ENCODE measurements at places on chromosomes 16 and 17. TPM values are rescaled to one million over a fixed set of nuclear protein-coding genes. Genes with fewer than 3 reads are reported as not detected.
A peak's percentile ranks its signal among the peaks of the same experiment; 100 is the strongest.

GRCh38 chr17:50363217-50364060 is 9.5 kb downstream of the MRPL27 start:
- no peak for DNase-seq
- H3K27me3 ChIP-seq = no peaks in the 10 kb centered on the region
- no peak overlapping the region for H3K27ac ChIP-seq
- peaks cover 15% of the 10 kb centered on the region for H3K4me1 ChIP-seq
- H3K4me3 ChIP-seq = no peak overlapping the region
- H3K36me3 ChIP-seq = peaks cover 39% of the 10 kb centered on the region

DNA sequence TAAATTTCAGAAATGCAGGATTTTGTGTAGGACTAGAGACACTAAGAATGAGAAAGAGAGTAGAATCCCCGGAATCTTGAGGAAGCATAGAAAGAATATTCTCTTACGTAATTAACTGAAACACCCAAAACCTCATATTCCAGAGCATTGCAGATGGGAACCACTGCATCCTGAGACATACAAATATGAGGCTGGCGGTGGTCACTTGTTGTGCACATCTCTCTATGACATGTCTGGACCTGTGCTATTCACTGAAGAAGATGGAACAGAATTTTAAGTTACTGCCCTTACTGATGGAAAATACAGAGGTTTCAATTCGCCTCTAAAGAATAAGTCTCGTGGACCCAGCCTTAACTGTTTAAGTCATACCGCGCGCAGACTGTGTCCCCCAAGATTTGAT is 806 bp downstream of the RAD51C start:
- peak overlapping the region; percentile 89 for H3K27ac ChIP-seq
- H3K27me3 ChIP-seq = no peaks in the 10 kb centered on the region
- peaks cover 6% of the 10 kb centered on the region for H3K4me1 ChIP-seq
- peak overlapping the region; percentile 75 for H3K4me3 ChIP-seq
- no peaks in the 10 kb centered on the region for H3K36me3 ChIP-seq

DNA sequence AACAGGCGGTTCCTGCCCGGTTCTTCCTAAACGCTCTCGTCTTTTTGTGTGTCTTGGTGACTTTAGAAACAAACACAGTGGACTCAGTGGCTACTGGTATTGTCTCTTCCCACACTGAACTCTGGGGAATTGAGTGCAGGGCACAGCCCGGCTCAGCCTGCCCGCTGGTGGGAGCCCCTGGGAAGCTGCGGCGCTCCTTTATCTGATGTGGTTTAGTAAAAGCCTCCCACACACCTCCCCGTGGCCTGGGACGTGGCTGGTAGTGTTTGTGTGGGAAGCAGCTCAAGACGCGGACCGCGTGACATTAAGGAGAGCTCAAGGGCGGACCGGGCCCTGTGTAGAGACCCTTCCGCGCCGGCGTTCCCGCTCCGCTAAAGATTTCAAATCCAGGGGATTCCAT is 55.4 kb upstream of the PVALEF start:
- no peak for DNase-seq
- H3K27me3 ChIP-seq = no peaks in the 10 kb centered on the region
- no peak overlapping the region for H3K27ac ChIP-seq

GRCh38 chr17:71287071-71287823 is 833.6 kb upstream of the SOX9 start:
- H3K27me3 ChIP-seq = no peaks in the 10 kb centered on the region
- H3K4me3 ChIP-seq = no peak overlapping the region
- no peaks in the 10 kb centered on the region for H3K36me3 ChIP-seq
- no peak overlapping the region for H3K27ac ChIP-seq

DNA sequence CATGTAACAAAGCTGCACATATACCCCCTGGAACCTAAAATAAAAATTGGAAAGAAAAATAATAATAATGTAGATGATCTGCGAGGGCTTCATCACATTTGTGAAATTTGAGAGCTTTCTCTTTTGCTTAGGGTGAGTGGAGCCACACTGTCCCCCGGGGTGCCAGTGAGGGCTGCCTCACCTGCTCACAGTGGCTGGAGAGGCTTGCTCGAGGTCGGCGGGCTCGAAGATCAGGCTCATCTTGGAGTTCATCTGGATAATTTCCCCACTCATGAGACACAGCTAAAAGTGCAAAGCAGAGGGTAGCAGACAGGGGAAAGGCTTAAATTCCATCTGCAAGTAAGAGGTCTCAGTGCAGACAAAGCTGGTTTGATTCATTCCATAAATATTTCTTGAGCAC is 123.8 kb downstream of the DNAH3 start:
- no peaks in the 10 kb centered on the region for H3K27me3 ChIP-seq
- no peaks in the 10 kb centered on the region for H3K4me1 ChIP-seq
- DNase-seq = no peak
- H3K36me3 ChIP-seq = no peaks in the 10 kb centered on the region

GRCh38 chr17:9830711-9831110 is 5.0 kb downstream of the GLP2R start:
- H3K4me1 ChIP-seq = no peaks in the 10 kb centered on the region
- H3K27ac ChIP-seq = no peak overlapping the region
- no peaks in the 10 kb centered on the region for H3K36me3 ChIP-seq
- H3K27me3 ChIP-seq = no peaks in the 10 kb centered on the region
- no peak overlapping the region for H3K4me3 ChIP-seq

GRCh38 chr17:38606646-38607611 is 1.2 kb upstream of the SRCIN1 start:
- DNase-seq = no peak
- no peak overlapping the region for H3K27ac ChIP-seq
- H3K4me1 ChIP-seq = peaks cover 32% of the 10 kb centered on the region
- H3K4me3 ChIP-seq = no peak overlapping the region
- H3K36me3 ChIP-seq = no peaks in the 10 kb centered on the region
- H3K27me3 ChIP-seq = peaks cover 48% of the 10 kb centered on the region

GRCh38 chr16:52825892-52826291 is 226.8 kb downstream of the CHD9NB start:
- no peak overlapping the region for H3K4me3 ChIP-seq
- DNase-seq = no peak
- H3K4me1 ChIP-seq = no peaks in the 10 kb centered on the region

DNA sequence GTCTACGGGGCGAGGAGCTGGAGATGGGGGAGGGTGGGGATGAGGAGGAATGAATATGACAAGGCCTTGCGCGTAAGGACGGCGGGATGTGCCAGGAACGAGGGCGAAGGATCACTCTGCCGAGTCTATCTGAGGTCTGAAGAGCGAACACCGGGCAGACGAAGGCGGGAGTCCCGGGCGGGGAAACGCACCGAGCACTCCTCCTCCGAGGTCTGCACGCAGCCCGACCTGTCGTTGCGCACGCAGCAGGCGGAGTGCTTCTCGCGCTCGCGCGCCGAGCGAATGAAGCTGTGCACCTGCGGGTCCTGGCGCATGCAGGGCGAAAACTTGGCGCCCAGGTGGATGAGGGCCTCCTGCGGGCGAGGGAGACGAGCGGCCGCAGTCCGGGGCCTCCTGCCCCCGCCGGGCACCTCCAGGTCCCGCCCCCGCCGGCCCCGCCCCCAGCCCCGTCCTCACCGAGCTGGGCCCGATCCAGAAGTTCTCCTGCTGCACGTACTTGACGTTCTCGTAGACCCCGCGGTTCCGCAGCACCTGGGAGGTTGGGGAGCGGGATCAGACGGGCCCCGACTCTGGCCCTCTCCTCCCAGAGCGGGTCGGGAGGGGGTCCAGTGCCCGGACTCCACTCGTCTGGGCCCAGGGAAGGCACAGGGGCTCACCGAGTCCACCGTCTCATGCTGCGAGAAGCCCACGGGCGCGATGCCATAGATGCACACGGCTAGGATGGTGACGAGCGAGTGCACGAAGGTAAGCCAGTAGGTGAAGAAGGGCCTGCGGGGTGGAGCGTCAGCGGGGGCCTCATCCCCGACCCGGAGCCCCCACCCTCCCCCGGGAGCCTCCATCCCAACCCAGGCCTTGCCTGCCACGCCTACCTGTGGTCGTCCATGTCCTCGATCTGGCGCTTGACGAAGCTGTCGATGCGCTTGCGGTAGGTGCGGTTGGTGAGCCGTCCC is 7.6 kb downstream of the SNRNP25 start:
- peaks cover 10% of the 10 kb centered on the region for H3K4me1 ChIP-seq
- H3K36me3 ChIP-seq = peaks cover 20% of the 10 kb centered on the region
- DNase-seq = peak; percentile 70
- H3K4me3 ChIP-seq = no peak overlapping the region

DNA sequence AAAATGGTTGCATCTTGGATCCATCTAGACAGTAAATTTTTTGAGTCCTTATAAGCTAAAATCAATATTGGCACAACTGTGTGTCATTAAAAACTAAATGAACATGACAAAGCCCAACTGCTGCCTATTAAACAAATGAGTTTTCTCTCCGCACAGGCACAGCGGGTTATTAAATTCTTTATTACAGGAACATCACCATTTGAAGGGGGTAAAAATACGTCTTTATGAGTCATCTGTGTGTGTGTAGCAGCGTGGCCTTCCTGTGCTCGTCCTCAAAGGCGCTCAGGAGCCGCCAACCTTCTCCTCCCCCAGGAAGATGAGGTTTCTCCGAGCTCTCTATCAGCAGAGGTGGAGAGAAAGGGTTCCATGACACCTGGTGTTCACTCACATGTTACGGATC is 62.6 kb upstream of the SDK2 start:
- H3K27me3 ChIP-seq = no peaks in the 10 kb centered on the region
- H3K36me3 ChIP-seq = no peaks in the 10 kb centered on the region
- no peak overlapping the region for H3K27ac ChIP-seq

- H3K4me3 ChIP-seq = no peak overlapping the region
- H3K4me1 ChIP-seq = no peaks in the 10 kb centered on the region
- no peak for DNase-seq
Measured at GRCh38 chr17:69878661-69879060, 196.4 kb upstream of the KCNJ16 start.

DNA sequence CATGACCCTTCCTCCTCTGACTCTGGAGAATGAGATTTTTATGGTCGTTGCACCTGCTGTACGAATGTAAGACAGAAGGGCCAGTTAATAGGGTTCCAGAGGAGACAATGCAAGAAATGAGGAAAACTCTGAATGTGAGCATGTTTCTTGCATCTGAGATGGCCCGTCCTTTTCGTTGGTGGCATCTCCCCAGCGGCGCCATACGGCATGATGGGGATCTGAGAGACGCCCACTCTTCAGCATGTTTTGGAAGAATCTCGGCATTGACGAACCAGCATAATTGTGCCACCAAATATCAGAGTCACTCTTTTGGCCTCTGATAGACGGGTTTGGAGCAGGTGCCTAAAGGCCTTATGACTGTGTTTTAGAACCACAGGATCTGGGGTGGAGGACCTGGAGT is 126.5 kb upstream of the RCVRN start:
- H3K4me3 ChIP-seq = no peak overlapping the region
- no peak for DNase-seq
- H3K36me3 ChIP-seq = peaks cover 11% of the 10 kb centered on the region
- no peaks in the 10 kb centered on the region for H3K27me3 ChIP-seq
- peaks cover 26% of the 10 kb centered on the region for H3K4me1 ChIP-seq

DNA sequence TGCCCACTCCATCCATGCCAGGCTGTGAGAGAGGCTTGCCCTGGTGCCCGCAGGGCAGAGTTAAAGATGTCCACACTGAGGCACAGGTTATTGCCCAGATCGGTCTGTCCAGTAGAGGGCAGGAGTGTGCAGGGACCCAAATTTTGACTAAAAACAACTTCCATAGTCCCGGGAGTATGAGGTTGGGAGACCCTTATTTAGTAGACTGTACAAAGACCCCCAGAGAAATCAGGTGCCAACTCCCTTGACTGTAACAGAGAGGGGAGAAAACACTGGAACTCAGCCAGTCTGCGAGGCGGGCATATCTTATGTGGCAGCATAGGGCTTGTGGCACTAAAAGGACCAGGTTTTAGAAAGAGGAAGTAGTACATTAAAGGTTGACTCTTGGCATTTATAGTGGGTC is 43.4 kb downstream of the HNF1B start:
- H3K4me1 ChIP-seq = no peaks in the 10 kb centered on the region
- no peak for DNase-seq
- H3K27ac ChIP-seq = no peak overlapping the region
- no peaks in the 10 kb centered on the region for H3K36me3 ChIP-seq

DNA sequence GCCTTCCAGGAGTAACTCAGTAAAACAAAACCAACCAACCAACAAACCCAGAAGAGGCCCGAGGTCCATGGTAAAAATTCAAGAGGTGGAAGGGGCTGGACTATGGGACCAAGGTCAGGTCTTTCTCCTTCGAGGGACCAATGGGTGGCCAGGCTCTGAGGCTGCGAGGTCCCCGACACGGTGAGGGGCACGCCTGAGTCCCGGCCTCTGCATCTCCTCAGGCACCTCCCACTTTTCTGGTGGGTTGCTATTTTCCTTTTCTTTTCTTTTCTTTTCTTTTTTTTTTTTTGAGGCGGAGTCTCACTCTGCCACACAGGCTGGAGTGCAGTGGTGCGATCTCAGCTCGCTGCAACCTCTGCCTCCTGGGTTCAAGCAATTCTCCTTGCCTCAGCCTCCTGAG is 18.0 kb downstream of the CD7 start:
- H3K36me3 ChIP-seq = no peaks in the 10 kb centered on the region
- H3K4me1 ChIP-seq = peaks cover 31% of the 10 kb centered on the region
- no peaks in the 10 kb centered on the region for H3K27me3 ChIP-seq
- no peak overlapping the region for H3K4me3 ChIP-seq
- DNase-seq = no peak
- H3K27ac ChIP-seq = no peak overlapping the region

DNA sequence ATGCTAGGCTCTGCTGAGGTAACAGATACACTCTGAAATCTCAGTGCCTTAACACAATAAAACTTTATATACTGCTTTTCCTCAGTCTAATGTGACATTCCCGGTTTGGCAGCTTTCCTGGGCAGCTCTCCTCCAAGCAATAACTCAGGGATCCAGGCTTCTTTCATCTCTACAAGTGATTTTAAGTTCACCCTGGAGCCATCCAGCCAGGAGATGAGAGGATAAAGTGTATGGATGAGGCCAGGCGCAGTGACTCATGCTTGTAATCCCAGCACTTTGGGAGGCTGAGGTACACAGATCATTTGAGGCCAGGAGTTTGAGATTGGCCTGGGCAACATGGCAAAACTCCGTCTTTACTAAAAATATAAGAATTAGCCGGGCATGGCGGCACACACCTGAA is 147.2 kb downstream of the UTP18 start:
- H3K27me3 ChIP-seq = no peaks in the 10 kb centered on the region
- H3K27ac ChIP-seq = no peak overlapping the region
- no peak overlapping the region for H3K4me3 ChIP-seq
- H3K36me3 ChIP-seq = no peaks in the 10 kb centered on the region
- no peaks in the 10 kb centered on the region for H3K4me1 ChIP-seq
- DNase-seq = no peak

GRCh38 chr16:64017796-64018195 is 1104.1 kb downstream of the CDH11 start:
- no peak overlapping the region for H3K27ac ChIP-seq
- H3K4me3 ChIP-seq = no peak overlapping the region
- H3K27me3 ChIP-seq = no peaks in the 10 kb centered on the region
- no peaks in the 10 kb centered on the region for H3K4me1 ChIP-seq

- peak overlapping the region; percentile 89 for H3K27ac ChIP-seq
- H3K36me3 ChIP-seq = no peaks in the 10 kb centered on the region
- H3K4me3 ChIP-seq = peak overlapping the region; percentile 83
- H3K27me3 ChIP-seq = no peaks in the 10 kb centered on the region
- no peak for DNase-seq
Measured at GRCh38 chr17:50346313-50347116, 589 bp downstream of the XYLT2 start.

The NEUROD2 gene
- total RNA-seq = not detected

The SMPD3 gene
- total RNA-seq = 1.1 TPM

The FBXL19 gene
- 19.3 TPM for total RNA-seq

The KRT33B gene
- not detected for total RNA-seq

The PDPR gene
- 39.1 TPM for total RNA-seq

The CACNG4 gene
- not detected for total RNA-seq

The MAPT gene
- total RNA-seq = 1.0 TPM

The GP1BA gene
- total RNA-seq = 2.8 TPM
